Eye (tissue), 1 donor: ENCODE measurements at places on chromosomes 16 and 17.
A peak's percentile ranks its signal among the peaks of the same experiment; 100 is the strongest.

DNA sequence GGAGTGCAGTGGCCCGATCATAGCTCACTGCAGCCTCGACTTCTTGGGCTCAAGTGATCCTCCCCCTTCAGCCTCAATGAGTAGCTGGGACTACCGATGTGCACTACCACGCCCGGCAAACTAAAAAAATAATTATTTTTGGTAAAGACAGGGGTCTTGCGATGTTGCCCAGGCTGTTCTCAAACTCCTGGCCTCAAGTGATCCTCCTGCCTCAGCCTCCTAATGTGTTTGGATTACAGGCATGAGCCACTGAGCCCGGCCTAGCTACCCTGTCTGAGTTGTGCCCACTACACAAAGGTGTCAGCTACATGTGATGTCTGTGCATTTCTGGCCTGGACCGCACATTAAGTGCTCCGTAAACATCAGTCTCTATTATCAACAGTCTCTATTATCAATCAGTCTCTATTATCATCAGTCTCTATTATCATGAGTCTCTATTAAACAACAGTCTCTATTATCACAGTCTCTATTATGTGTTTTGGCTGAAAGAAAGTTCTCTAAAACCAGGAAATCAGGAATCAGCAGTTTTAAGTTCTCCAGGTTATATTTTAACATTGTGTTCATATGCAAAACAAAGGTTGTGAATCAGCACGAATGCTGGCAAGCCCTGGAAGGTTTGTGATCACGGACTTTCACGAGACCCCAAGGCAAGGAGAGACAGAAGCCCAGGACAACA is 721 bp upstream of the WWOX start:
- no peak for DNase-seq

- DNase-seq: no peak
Observed at GRCh38 chr17:6508016-6508415, 48.3 kb downstream of the PITPNM3 start.

GRCh38 chr16:67703626-67704025 is 15.5 kb downstream of the GFOD2 start:
- DNase-seq: no peak

DNA sequence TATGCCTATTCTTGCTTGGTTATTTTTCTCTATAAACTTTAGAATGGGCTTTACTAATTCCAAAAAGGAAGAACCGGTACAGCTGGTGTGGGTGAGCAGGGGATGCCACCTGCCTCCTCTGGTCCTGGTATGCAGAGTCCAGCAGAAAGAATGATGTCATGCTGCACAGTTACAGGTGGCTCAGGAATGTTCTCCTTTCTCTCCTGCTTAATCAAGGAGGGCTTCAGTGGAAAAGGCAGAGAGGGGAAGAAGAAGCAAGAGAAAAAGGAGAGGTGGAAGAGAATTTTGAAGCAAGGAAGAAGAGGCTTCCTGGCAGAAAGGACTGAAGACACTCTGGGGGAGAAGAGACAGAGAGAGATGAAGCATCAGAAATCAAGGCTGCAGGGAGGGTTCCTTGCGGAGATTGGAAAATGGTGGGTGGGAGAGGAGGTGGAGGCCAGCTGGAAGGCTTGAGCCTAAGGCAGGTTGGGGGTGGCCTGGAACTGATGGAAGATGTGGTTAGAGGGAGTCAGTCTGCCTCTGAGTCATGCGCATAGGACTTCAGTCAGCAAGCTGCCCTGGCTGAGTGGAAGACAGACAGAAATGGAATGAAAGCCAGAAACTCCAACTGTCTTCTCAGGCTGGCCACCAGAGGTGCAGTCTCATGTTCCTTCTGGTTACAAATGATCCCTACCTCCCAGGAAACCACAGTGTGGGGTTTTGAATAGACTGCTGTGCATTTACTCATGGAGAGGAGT is 64.6 kb upstream of the CRHR1 start:
- no peak for DNase-seq

GRCh38 chr17:37082311-37082860 is 133.6 kb downstream of the AATF start:
- DNase-seq: no peak

DNA sequence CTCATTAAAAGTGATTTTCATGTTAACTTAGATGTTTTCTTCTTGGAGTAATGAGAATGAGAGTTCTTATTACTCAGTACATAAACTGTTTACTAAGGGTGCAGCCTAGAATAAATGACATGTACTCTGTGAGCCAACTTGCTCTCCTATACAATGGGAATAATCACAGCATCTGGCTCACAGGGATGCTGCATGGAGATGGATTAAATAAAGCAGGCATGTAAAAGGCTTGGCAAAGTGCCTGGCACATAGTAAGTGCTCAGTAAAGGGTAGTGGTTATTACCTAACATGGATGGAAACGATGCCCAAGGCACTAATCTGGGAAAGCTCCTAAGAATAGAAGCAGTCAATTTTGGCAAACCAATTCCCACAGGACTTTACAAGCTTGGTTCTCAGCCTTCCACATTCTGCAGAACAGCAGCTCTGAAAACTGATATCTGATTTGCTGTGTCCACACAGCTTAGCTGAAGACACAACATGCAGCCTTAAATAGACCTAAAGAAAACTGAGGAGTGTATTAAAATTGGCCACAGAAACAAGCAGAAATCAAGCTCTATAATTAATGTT is 176.1 kb downstream of the ABCC12 start:
- peak; percentile 35 for DNase-seq

DNA sequence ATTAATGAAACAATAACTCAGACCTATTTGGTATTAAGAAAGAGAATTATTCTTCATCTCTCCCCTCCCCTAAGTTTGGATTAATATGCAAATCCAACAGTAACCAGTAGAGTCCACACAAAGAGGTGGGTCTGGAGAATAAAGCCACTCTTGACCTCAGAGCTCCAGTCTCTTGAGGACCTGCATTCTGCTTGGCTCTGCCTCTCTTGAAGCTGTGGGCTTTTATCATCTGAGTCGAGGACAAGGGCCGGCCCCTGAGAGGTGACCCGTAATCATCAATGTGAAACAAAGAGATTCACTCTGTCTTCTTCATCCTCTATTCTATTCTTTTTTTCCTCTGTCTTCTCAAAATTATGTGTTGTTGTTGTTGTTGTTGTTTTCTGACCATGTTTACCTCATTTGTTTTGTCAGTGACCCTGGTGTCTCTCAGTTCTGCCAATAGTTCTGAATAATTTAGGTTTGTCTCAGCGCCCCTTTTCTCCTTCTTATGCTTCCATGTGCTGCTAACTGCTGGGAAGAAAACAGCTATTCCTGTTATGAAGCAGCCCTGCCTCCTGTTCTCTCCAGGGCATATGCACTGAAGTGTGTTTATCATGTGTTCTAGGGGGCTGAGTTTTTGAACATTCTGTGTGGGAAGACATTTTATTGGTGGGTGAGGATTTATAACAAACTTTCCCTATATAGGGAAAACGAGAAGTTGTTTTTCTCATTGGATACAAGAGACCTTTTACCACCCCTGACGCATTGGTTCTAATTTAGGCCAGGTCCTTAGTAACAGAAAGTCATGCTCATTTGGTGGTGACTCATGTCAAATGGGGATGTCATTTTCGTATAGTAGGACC is 135.8 kb downstream of the TRIM37 start:
- DNase-seq: peak; percentile 74

- no peak for DNase-seq
Observed at GRCh38 chr17:10033959-10034358, 128.9 kb upstream of the RCVRN start.

GRCh38 chr17:71759422-71760060 is 361.3 kb upstream of the SOX9 start:
- no peak for DNase-seq

DNA sequence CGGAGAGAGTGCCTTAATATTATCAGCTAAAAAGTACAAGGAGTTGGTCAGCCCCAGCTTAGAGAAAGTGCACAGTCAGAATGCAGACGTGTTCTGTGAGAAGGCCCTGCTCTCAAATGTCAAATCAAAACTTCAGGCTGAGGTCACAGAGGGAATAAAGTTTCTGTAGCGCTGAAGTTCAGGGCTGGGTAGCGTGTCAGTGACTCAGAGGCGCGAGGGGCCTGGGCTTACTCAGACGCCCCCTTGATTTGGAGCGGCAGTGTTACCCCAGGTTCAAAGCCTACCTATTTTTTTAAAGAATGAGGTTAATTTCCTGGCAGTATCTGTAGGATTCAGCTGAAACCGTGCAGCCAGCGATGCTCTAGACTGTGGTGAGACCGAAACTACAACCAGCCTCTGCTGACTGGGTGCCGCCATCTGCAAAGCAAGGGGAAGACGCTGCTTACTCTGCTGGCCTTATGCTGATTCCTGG is 4.8 kb downstream of the CIAO3 start:
- no peak for DNase-seq

DNA sequence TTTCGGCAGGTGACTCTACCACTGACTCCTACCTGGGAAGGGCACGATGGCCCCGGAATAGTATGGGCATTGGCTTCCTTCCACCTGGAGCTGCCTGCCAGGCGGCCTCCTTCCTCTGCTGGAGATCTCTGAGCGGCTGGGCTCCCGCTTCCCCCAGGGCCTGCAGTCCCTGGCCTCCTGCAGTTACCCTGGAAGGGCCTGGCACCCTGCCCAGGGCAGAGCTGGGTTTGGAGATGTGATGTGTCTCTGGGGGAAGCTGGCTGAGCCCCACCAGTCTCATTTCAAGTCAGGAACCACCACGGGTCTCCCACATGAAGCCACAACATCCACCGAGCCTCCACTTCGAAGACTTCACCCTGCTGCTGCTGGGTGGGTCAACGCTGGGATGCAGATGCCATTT is 97.9 kb downstream of the IRF8 start:
- no peak for DNase-seq

DNA sequence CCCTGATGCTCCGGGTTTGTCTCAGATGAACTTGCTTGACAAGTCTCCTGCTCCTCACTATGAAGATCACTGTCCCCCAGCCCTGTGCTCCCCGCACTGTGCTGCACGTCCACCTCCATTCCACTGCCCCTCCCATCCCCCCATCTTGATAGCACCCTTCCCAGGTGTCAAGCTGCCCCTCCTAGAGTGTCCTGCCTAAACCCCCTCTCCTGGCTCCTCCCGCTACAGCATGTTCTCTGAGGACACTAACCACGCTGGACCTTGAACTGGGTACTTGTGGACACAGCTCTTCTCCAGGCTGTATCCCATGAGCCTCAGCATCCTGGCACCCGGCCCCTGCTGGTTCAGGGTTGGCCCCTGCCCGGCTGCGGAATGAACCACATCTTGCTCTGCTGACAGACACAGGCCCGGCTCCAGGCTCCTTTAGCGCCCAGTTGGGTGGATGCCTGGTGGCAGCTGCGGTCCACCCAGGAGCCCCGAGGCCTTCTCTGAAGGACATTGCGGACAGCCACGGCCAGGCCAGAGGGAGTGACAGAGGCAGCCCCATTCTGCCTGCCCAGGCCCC is 18.5 kb downstream of the DEXI start:
- DNase-seq: no peak

- peak; percentile 62 for DNase-seq
Observed at GRCh38 chr16:69563605-69564580, 1.9 kb upstream of the NFAT5 start.

DNA sequence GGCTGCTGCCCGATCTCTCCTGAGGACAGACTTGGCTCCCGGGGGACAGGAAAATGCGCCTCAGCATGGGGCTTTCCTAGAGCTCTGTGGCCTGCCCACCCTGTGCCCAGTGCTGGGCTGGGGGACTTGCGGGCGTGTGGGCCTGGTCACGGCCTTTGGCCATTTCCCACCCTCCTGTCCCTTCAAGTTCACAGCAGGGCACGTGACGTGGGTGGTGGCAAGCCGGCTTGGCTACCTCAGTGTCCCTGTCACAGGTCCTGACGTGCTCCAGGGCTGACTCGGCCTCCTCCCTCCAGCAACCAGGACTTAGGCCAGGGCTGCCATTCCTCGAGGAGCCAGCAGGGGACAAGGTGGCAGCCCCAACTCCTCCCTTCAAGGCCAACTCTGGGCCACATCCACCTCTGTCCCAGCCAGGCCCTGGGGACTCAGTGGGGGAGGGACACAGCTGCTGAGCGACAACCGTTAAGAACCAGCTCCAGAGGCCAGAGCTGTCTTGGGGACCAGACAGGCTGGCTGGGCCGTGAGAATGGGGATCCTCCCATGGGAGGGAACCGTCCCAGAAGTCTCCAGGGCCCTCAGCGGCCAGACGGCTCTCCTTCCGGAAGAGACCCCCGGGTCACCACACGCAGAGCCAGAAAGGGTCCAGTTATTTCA is 981 bp upstream of the UNC13D start:
- DNase-seq: peak; percentile 86

DNA sequence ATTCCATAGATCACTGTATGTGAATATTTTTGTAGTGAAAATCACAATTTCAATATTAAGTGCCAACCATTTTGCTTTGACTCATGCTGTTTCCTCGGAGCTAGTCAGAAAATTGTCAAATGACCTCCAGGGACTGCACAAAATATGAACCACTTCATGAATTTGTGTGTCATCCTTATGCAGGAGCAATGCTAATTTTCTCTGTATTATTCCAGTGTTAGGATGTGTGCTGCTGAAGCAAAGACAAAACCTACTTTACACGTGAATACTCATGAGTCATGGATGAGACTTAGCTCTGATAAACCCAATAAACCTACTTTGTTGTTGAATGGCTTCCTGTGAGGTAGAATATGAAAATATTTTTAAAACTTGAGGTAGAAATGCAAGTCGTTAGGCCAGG is 65.2 kb downstream of the SHCBP1 start:
- no peak for DNase-seq

DNA sequence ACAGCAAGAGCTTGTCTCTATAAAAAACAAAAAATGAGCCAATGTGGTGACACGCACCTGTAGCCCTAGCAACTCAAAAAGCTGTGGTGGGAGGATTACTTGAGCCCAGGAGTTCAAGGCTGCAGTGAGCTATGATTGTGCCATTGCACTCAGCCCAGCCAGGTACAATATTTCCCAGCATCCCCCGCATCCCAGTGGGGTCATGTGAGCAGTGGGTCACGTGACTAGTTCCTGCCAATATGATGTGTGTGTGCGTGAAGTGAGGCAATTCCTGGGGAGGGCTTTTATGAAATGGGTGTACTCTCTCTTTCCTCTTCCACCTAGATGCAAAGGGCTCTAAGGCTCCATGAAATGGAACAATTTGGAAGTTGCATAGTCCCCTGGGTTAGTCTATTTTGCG is 81.3 kb downstream of the GSG1L start:
- no peak for DNase-seq

- no peak for DNase-seq
Observed at GRCh38 chr17:70882504-70882903, 713.2 kb downstream of the KCNJ2 start.

DNA sequence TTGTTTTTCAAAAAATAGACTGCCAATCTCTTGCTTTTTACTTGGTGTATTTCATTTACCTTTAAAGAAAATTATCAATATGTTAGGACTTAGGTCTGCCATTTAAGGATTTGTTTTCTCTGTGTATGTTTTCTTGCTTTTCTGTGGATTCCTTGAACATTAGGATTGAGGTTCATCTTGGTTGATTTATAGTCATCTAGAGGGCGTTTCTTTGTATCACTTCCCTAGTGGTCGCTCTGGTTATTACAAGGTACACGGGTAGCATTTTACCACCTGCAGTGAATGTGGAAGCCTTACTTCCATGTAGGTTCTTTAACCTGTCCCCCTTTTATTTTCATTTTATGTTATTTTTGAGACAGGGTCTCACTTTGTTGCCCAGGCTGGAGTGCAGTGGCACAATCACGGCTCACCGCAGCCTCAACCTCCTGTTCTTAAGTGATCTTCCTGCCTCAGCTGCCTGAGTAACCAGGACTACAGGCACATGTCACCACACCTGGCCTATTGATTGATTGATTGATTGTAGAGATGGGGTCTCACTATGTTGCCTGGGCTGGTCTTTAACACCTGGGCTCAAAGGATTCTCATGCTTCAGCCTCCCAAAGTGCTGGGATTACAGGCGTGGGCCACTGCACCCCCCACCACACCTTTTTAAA is 35.2 kb upstream of the CBX4 start:
- DNase-seq: peak; percentile 46

- peak; percentile 26 for DNase-seq
Observed at GRCh38 chr17:73798111-73798748, 154.0 kb upstream of the SDK2 start.
